ENCODE measurements at places on chromosomes 2 and 18. TPM values are rescaled to one million over a fixed set of nuclear protein-coding genes. Genes with fewer than 3 reads are reported as not detected.

Gene GCKR
- 0.33 TPM for total RNA-seq

Gene GNAL
- total RNA-seq: 5.2 TPM

Gene RTP5
- total RNA-seq: 2.2 TPM

Gene ARHGEF4
- 0.30 TPM for total RNA-seq

DNA sequence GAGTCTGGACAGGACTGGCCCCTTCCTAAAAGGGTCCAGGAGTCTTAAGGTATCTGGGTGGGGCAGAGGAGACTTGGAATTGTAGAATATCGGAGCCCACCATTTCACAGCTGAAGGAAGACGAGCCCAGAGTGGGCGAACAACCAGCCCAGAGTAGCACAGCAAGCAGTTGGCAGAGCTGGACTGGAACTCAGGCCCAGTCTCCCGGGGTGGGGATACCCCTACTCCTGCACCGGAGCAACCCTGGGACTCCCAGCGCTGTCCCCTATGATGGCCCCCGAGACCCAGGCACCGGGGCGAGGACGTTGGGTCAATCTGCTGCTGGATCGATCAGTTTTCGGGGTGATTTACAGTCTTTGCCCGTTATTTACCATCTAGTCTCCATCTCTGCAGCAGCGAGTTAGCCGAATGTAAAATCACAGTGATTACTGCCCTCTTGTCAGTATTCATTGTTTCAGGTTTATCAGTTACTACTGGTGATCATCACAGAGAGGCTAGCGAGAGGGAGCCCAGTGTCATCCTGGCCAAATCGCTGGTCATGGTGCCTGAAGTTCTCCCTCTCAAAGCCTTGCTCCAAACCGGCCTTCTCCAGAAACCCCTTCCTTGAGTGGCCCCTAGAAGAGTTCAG, 75.3 kb downstream of the SMAD7 start:
- no peaks in the 10 kb centered on the region for H3K4me1 ChIP-seq
- no peak overlapping the region for H3K27ac ChIP-seq
- DNase-seq: peak; percentile 55
- H3K4me3 ChIP-seq: no peak overlapping the region
- H3K27me3 ChIP-seq: no peaks in the 10 kb centered on the region

DNA sequence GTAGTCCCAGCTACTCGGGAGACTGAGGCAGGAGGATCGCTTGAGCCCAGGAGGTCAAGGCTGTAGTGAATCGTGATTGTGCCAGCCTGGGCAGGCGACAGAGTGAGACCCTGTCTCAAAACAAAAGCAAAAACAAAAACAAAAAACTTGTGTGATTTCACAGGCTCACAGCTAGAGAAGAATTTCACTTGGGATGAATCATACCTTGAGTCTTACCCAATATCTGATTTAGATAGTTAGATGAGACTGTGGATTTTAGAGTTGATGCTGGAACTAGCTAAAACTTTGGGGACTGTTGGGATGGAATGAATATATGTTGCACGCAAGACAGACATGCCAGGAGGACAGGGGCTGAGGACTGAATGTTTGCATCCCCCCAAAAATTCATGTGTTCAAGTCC, 4.4 kb downstream of the ANKRD29 start:
- no peak overlapping the region for H3K4me3 ChIP-seq
- no peak for DNase-seq
- H3K36me3 ChIP-seq: no peaks in the 10 kb centered on the region
- H3K27me3 ChIP-seq: peaks cover 57% of the 10 kb centered on the region

DNA sequence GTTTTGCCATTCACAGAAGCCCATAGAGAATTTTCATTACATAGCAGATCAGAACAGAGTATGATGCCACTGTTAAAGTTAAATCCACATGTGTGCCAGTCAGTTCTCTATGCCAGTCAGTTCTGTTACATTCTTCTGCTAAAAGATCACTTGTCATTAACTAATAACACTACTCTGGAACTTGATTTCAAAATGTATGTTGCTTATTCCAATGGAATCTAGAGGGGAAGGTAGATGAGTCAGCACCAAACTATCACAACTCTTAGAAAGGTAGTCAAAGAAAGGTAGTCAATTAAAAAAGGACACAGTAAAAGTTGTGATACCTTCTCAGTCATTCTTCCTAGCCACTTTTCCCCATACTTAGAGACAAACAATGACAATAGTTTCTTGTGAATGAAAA, 1214.4 kb downstream of the LRP1B start:
- H3K36me3 ChIP-seq: no peaks in the 10 kb centered on the region
- H3K27ac ChIP-seq: no peak overlapping the region
- DNase-seq: no peak
- H3K4me3 ChIP-seq: no peak overlapping the region
- H3K4me1 ChIP-seq: no peaks in the 10 kb centered on the region

DNA sequence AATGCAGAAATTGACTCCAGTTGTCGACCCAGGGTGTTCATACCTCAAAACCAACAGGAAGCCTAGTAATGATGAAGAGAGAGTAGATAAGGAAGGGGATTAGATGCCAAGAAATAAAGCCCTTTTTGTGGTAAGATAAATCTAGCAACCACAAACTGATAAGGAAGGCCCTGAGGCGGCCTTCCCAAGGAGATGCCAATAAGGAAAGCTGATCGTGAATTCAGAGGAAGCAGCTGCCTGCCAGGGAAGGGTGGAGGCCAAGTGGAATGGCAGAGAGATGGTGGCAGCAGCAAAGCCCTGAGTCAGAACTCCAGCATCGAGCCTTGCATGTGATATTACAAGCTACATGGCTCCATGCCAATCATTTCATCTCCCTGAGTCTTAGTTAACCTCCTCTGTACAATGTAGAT, 126.3 kb downstream of the IRS1 start:
- no peak overlapping the region for H3K4me3 ChIP-seq
- no peaks in the 10 kb centered on the region for H3K36me3 ChIP-seq
- no peak for DNase-seq
- H3K4me1 ChIP-seq: no peaks in the 10 kb centered on the region
- no peak overlapping the region for H3K27ac ChIP-seq

GRCh38 chr18:63292831-63293683, 26.5 kb downstream of the BCL2 start:
- DNase-seq: peak; percentile 85
- H3K4me3 ChIP-seq: peak overlapping the region; percentile 2
- peaks cover 72% of the 10 kb centered on the region for H3K4me1 ChIP-seq
- H3K27ac ChIP-seq: peak overlapping the region; percentile 74

DNA sequence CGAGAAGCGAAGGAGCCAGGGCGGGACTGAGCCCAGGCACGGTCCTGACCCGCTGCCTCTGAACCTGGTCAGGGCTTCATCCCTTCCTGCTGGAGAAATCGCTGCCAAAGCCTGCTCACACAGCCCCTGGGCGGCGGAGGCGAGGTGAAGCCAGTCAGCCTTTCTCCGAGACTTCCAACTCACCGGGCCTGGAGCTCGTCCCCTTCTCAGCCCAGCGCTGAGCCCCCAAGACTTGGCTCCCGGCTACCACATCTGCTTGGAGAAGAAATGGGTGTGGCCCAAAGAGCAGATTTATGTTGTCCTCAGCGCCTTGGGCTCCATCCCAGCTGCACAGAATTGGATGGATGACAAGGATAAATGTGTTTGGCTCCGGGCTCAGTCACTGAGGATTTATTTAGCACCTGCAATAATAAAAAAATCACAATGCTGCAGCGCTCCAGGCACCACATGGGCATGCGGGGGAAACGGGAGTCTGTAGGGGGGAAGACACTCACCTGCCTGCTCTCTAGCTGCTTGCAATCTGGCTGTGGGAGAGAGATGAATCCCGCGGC, 64.9 kb downstream of the ACTR2 start:
- no peaks in the 10 kb centered on the region for H3K4me1 ChIP-seq
- no peaks in the 10 kb centered on the region for H3K36me3 ChIP-seq
- no peak overlapping the region for H3K4me3 ChIP-seq

DNA sequence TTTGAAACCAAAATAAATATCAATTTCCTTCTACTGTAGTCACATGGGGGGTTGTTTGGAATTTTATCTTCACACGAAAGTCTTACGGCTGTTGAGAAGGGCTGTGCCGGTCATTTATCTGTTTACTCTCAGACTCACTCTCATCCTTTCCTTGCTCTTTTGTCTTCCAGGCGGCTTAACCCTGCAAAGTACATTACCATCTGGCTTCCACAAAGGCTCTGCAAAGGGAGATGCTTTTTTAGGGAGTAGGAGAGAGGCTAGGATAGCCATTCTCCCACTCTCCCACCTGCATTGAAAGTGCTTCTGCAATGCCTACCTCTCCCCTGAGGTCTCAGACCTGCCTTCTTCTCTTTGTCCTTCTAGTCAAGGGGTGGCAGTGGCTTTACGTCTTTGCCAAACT, 247.6 kb downstream of the MEIS1 start:
- H3K36me3 ChIP-seq: no peaks in the 10 kb centered on the region
- no peak for DNase-seq
- no peak overlapping the region for H3K4me3 ChIP-seq
- no peaks in the 10 kb centered on the region for H3K27me3 ChIP-seq
- H3K27ac ChIP-seq: no peak overlapping the region
- no peaks in the 10 kb centered on the region for H3K4me1 ChIP-seq

GRCh38 chr2:155080373-155080772, 381.9 kb downstream of the KCNJ3 start:
- no peak overlapping the region for H3K4me3 ChIP-seq
- no peak for DNase-seq
- no peaks in the 10 kb centered on the region for H3K36me3 ChIP-seq
- H3K27me3 ChIP-seq: no peaks in the 10 kb centered on the region

GRCh38 chr2:182187130-182187529, 201.5 kb downstream of the PPP1R1C start:
- H3K4me1 ChIP-seq: no peaks in the 10 kb centered on the region
- H3K27ac ChIP-seq: no peak overlapping the region
- no peaks in the 10 kb centered on the region for H3K27me3 ChIP-seq
- DNase-seq: no peak

- H3K36me3 ChIP-seq: no peaks in the 10 kb centered on the region
- no peaks in the 10 kb centered on the region for H3K4me1 ChIP-seq
- DNase-seq: no peak
- H3K27me3 ChIP-seq: no peaks in the 10 kb centered on the region
- H3K4me3 ChIP-seq: no peak overlapping the region
These were observed 35.7 kb downstream of the HNMT start for GRCh38 chr2:138000009-138000408.

DNA sequence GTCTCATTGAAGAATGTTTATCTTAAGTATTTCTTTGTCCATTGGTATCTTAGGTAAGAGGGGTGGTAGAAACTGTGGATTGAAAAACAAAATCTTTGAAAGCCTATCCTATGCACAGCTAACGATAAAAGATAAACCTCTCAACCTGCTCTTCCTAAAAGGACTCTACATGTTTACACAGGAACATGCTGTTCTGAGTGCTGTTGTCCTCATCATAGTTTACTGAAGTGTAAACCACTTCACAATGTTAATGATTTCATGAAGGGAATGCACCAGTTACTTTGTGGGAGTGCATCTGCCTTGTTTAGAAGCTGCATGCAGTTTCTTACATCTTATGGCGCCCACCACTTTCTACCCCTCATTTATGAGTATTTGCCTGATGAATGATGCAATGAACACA, 1.2 kb downstream of the ACMSD start:
- no peak for DNase-seq
- no peaks in the 10 kb centered on the region for H3K27me3 ChIP-seq
- no peaks in the 10 kb centered on the region for H3K36me3 ChIP-seq
- H3K4me1 ChIP-seq: no peaks in the 10 kb centered on the region

DNA sequence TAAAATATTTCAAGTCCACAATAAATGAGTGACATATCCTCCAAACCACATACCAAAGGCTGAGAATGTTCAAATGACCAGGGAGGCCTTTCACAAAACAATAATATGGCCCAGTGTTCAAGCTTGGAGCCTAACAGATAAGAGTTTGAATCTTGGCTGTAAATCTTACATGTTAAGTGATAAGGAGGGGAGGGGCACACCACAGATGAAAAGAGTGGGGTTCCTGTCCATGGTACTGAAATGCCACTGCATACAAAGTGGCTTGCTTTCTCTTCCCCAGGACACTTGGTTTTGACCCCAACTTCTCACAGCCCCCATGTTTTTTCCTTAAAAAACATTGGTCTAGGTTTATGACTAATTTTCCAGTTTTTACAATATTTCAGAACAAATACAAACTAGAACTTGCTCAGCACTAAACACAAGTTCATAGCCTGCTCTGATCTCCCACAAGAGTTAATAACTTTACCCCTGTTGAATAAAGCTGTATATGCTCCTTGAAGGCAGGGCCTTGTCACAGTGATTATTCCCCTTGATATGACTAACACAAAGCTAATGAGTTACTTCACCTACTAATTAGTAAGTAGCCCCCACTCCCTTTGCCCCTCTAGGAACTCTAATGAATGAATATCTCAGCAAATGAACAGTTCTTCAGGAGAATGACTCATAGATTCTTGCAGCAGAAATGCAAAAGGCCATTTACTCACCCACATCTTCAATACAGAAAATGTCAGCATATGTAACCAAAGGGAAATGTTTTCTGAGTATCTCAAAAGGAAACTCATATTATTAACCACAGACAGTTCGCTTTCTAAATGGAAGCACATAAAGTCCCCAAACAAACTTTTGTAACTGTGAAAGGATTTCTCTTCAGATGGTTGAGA, 142.2 kb downstream of the SATB2 start:
- H3K4me1 ChIP-seq: no peaks in the 10 kb centered on the region
- no peak overlapping the region for H3K27ac ChIP-seq
- H3K4me3 ChIP-seq: no peak overlapping the region
- H3K36me3 ChIP-seq: no peaks in the 10 kb centered on the region
- DNase-seq: no peak
